ENCODE measurements at places on chromosomes 12 and 14. TPM values are rescaled to one million over a fixed set of nuclear protein-coding genes. Genes with fewer than 3 reads are reported as not detected.

KRT72 gene
- total RNA-seq, result not detected

ERBB3 gene
- total RNA-seq, result 2.1 TPM

NEUROD4 gene
- 26.4 TPM for total RNA-seq

BIN2 gene
- not detected for total RNA-seq

FZD10 gene
- total RNA-seq, result 0.09 TPM

TMEM229B gene
- 1.2 TPM for total RNA-seq

PIGH gene
- total RNA-seq, result 21.7 TPM

STRAP gene
- total RNA-seq, result 176 TPM

KRT6C gene
- total RNA-seq, result 0.38 TPM

GLIPR1L2 gene
- 0.24 TPM for total RNA-seq

CATSPERB gene
- total RNA-seq, result not detected

OXA1L gene
- 87.4 TPM for total RNA-seq

SLCO1C1 gene
- 0.50 TPM for total RNA-seq

PRIMA1 gene
- total RNA-seq, result 2.5 TPM

Measured in motor neuron (in vitro differentiated cells).